ENCODE measurements at places on chromosomes 4 and X.

- no peak for DNase-seq
Measured at GRCh38 chrX:42422961-42423360, 355.0 kb downstream of the PPP1R2C start.

DNA sequence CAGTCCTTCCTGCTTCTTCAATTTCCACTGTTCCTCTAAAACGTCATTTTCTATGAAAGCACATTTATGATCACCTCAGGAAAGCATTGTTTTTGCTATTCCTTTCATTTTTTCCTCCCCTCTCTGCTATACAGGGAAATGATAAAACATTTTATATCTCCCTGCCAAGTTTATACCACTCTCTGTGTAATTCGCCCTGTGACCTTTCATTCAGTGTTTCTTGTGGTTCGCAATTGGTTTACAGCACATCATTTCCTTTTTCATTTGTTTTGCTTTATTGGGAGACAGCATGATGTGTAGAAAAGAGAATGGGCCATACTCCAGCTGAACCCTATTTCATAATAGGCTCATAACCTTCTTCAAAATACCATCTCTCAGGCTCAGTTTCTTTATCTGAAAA, 99.9 kb upstream of the RAPGEF2 start:
- no peak for DNase-seq

- no peak for DNase-seq
Measured at GRCh38 chrX:106415276-106415895, 196.4 kb upstream of the RADX start.

- DNase-seq, result peak; percentile 21
Measured at GRCh38 chr4:85747882-85748491, 273.0 kb downstream of the ARHGAP24 start.

- DNase-seq, result no peak
Measured at GRCh38 chr4:59217910-59218631, 1982.1 kb upstream of the ADGRL3 start.

- DNase-seq, result no peak
Measured at GRCh38 chr4:38598489-38598888, 65.5 kb upstream of the KLF3 start.

- DNase-seq, result no peak
Measured at GRCh38 chr4:37867102-37867501, 23.8 kb upstream of the TBC1D1 start.

- no peak for DNase-seq
Measured at GRCh38 chr4:119139311-119139710, 3.7 kb downstream of the MYOZ2 start.

DNA sequence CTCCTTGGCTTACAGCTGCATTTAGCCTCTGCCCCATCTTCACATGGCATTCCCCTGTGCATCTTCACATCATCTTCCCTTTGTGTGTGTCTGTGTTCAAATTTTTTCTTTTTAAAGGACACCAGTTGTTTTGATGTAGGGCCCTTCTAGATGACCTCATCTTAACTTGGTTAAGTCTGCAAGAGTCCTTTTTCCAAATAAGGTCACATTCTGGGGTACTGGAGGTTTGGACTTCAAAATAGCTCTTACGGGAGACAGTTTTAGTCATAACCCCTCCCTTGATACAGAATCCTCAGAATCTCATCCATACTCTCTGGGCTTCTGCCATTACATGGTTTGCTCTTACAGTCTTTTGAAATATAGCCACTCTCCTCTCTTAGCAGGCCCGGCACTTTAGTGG, 231.5 kb upstream of the ATP6AP2 start:
- no peak for DNase-seq

All from D721Med (cell line).